Progenitor cell of endocrine pancreas (in vitro differentiated cells): ENCODE measurements at places on chromosomes 16 and 17. TPM values are rescaled to one million over a fixed set of nuclear protein-coding genes. Genes with fewer than 3 reads are reported as not detected.

The C1QTNF1 gene
- 0.67 and 2.0 TPM in 2 replicates for total RNA-seq

The HASPIN gene
- total RNA-seq, result 8.5 and 8.6 TPM in 2 replicates

The BAIAP3 gene
- total RNA-seq, result 17.5 and 18.2 TPM in 2 replicates

The DLX4 gene
- 1.9 and 2.4 TPM in 2 replicates for total RNA-seq

DNA sequence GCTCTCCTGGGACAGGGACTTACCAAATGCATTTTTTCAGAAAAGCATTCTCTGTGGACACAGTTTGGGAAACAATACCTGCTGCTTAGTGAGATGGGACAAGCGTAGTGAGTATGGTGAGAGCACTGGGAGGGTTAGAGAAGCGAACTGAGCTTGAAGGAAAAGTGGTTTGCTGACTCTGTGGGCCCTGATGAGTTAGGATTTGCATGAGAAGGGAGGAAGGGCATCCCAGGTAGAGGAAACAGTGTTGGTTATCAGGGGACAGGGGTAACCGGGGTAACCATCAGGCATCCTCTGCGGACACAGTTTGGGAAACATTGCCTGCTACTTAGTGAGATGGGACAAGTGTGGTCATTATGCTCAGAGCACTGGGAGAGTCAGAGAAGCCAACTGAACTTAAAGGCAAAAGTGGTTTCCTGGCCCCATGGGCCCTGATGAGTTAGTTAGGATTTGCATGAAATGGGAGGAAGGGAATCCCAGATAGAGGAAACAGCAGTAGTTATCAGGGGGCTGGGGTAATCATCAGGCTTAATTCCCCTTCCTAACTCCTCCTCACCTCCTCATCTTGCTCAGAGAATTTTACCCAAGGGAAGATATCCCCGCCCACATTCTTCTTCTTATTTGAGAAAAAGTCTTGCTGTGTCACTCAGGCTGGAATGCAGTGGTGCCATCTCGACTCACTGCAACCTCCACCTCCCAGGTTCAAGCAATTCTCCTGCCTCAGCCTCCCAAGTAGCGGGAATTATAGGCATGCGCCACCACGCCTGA, 319.3 kb downstream of the RBFOX1 start:
- no peak for DNase-seq

DNA sequence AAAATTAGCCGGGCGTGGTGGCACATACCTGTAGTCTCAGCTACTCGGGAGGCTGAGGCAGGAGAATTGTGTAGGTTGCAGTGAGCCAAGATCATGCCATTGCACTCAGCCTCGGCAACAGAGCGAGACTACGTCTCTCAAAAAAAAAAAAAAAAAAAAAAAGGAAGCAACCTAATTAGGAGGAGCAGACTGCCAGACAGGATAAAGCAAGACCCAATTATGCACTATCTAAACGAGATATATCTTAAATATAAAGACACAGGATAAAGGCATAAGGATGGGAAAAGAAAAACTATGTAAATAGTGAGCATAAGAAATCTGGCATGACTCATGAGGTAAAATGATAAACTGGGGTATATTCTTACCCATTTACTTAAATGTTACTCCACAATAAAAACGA, 4.9 kb downstream of the TXNDC11 start:
- DNase-seq, result no peak

DNA sequence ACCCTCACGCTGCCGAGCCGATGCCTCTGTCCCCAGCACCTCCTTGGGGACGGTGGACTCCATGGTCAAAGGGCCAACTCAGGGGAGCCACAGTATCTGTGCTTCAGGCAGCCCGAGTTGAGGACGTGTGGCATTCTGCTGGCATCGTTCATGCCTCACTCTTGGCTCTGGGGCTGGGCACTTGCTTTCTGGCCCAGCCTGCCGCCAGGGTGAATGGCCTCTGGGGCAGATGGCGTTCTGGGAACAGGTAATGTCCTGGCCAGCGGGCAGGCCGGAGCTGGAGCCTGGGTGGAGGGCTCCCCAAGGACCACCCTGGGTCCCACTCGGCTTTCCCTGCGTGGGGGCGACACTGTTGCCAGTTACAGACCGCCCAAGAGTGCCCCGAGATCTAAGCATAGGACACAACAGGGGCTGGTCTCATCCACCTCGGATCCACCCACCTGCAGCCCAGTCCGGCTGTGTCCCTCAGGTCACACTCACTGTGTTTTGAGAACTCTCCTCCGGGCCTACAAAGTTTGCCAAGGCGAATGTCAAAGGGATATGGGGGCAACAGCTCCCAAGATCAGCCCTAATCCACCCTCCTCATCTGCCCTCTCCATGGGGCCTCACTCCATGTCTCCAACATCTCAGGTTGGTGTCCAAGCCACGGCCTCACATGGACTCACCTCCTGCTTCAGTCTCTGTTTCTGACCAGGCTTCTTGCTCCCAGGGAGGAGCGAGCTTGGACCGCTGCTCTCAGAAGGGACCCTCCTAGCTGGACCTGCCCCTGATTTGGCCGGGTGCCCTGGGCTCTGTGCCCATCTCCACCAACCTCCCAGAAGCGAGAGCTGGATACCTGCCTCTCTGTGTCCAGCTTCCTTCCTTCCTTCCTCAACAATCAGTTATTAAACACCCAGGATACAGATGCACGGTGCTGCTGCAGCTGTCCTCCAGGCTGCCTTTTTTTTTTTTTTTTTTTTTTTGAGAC, 60.8 kb downstream of the TMEM235 start:
- DNase-seq, result no peak

DNA sequence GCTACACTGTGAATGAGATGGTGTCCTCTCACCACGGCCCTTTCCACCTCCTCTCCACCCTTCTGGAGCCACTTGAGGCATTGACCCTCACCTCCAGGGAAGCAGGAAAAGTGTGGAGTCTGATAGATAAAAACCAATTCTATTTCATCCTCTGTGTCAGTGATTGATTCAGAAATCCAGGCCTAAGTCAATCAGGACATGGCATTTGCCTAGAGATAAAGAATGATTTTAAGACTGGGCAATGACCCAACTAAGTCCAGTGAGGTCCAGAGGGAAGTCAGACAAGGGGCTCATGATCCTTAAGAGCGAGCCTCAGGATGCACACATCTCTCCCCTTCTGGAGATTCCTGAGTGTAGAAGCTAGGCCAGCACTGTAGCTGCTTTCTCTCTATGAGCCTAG, 41.1 kb upstream of the TNRC6A start:
- no peak for DNase-seq

GRCh38 chr17:21476867-21477266, 100.7 kb downstream of the KCNJ12 start:
- no peak for DNase-seq

- no peak for DNase-seq
These were observed 43.9 kb upstream of the KIFC3 start for GRCh38 chr16:57846078-57846697.

DNA sequence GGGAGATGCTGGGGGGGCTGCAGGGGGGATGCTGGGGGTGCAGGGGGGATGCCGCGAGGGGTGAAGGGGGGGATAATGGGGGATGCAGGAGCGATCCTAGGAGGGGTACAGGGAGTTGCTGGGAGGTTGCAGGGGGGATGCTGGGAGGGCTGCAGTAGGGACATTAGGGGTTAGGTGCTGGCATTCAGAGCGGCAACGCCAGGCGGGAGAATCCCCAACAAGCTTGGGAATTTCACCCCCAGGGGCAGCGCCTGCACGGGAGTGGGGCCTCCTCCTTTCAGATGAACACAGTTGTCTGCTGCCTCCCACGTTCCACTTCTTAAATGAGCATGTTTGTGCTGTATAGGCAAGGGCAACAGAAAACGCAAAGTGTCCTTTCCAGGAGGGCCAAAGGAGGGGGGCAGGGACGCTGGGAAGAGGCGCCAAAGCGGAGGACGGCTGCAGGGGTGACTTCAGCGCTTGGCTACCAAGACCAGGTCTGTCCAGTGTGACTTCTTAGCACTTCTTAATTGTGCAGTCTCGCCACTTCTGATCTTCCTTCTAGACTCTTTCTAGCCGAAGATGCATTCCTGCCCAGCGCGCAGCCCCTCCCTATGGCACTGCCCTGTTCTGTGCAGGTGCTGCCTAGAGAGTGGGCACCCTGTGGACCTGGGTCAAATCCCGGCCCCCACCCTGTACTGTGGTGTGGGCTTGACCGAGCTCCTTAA, 2.0 kb upstream of the SLC6A4 start:
- no peak for DNase-seq

- no peak for DNase-seq
These were observed 35.4 kb downstream of the ADAM11 start for GRCh38 chr17:44793885-44794842.

DNA sequence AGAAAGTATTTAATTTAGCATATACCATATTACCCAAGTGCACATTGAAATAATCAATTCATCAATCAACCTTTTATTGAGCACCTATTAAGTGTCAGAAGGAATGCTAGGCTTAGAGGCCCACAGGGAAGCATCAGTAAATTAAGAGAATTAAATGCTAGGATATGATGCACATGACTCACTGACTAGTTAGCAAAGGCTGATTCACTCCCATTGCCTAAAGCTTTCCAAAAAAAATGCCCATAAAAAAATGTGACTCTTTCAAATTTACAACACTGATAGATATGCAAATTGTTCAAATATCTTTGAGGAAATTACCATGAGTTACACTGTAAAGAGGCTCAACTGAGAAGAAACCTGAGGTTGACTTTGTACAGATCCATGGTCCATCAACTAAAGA, 883.3 kb downstream of the CDH11 start:
- DNase-seq, result no peak

DNA sequence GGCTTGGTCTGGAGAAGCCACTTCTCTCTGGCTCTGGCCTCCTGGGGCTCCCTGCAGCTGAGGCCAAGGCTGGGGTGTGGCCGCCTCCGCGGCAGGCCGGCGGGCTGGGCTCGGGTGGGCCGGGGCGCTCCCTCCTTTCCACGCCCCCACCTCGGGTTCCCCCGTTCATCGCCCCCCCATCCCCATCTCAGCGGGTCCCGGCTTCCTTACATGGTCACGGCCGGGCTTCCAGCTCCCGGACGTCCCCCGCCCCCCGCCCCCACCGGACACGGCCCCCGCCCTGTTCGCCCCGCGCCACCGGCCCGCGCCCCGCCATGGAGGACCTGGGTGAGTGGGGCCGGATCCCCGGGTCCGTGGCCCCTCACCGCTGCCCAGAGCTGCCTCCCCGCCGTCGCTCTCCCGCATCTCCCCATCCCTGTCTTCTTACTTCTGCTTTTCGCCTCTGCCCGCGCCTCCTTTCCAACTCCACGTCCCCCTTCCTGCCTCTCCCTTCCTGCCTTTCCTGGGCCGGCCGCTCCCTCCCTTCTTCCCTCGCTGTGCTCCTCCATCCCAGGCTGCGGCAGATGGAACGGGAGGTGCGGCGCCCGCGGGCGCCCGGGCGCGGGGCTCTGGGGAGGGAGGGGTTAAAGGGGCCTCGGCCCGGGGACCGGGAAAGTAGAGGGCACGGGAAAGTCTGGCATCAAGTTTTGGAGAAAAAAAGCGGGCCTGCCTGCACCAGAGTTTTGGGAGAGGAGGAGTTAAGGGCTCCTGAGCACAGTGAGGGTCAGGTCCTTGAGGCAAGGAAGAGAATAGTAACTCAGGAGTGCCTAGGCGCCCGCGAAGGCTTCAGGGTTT, at the start of gene TGFB1I1:
TGFB1I1 (plus strand) TSS at position 278 of the 834 bp plus-strand sequence; CDS start at position 315, 37 bp downstream.
- DNase-seq, result no peak

GRCh38 chr16:49854188-49854795, 1.6 kb downstream of the ZNF423 start:
- no peak for DNase-seq

DNA sequence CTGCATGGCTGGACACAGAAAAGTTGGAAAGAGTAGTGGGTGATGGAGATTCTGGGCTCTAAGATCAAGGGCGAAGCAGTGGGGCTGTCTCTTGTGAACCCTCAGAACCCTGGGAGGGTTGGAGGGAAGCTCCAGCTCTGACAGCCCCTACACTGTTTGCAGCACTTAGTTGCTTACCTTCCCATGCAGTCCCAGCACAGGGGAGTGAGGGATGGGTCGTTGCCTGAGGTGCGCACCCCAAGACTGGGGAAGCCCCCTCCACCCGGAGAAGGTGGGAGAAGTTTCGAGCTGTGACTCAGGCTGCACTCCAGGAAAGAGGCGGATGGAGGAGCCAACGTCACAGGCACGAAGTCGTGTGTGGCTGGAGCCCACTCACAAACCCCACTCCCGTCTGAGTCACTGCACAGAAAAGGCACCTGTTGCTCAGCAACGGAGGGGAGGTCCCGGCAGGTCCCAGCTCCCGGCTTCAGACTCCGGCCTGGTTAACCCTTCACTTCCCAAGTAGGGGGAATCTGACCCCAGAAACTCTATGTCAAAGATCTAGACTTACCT, 60.1 kb downstream of the AIPL1 start:
- no peak for DNase-seq

DNA sequence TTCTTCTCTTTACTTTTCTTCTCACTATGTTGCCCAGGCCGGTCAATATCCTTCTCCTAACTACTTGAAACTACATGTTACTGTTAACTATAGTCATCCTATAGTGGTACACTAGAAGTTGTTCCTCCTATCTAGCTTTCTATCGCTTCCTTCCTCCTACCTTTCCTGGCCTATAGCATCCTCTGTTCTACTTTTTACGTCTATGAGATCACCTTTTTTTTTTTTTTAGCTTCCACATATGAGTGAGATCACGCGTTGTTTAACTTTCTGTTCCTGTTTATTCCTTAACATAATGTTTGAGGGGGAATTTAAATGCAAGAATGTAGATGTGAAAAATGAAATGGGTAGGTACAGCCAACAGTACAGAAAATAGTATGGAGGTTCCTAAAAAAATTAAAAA, 30.5 kb upstream of the YPEL2 start:
- no peak for DNase-seq

DNA sequence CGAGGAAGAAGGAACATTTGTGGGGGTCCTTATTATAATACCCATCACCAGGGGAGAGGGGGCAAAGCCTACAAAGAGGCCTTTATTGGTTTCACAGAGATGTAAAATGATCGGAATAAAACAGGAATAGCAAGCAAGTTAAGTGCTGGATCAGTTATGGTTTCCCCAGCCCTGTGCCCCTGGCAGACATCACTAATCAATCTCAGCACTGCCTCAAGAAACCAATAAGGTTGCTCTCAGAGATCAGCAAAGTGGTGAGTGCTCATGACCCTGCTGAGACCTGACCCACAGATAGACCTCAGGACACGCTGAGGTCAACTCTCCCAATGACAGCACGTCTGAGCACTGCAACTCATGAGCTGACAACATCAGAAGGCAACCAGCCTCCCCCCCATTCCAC, 66.3 kb downstream of the ZNF423 start:
- no peak for DNase-seq
